DND-41 (cell line): ENCODE measurements at places on chromosomes 11 and 22.

- no peak for DNase-seq
Observed at GRCh38 chr22:38923463-38924346, 33.7 kb upstream of the APOBEC3A start.

DNA sequence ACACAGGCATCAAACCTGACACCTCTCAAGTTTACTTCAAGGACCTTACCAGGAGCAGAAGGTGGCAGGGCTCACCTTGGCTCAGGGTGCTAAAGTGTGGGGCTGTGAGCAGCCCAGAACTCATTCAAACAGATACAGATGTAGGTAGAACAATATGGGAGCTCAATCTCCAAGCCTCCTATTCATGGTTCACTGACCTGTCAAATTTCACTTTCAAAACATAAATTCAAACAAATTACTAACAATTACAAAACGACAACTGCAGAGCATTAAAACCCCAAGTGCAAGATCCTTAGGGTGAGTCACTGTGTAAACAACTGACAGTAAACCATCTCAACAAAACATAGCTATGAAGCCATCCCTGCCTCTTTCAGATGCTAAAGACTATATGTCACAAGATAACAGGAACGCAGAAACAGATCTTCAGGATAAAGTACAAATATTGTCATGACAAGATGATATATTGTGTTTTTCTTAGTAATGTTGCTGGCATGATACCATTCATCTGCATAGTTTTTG is 303.5 kb upstream of the ANO3 start:
- no peak for DNase-seq

GRCh38 chr11:28209906-28210305 is 101.7 kb downstream of the METTL15 start:
- no peak for DNase-seq

GRCh38 chr11:8601376-8602133 is 7.5 kb upstream of the STK33 start:
- DNase-seq = no peak

DNA sequence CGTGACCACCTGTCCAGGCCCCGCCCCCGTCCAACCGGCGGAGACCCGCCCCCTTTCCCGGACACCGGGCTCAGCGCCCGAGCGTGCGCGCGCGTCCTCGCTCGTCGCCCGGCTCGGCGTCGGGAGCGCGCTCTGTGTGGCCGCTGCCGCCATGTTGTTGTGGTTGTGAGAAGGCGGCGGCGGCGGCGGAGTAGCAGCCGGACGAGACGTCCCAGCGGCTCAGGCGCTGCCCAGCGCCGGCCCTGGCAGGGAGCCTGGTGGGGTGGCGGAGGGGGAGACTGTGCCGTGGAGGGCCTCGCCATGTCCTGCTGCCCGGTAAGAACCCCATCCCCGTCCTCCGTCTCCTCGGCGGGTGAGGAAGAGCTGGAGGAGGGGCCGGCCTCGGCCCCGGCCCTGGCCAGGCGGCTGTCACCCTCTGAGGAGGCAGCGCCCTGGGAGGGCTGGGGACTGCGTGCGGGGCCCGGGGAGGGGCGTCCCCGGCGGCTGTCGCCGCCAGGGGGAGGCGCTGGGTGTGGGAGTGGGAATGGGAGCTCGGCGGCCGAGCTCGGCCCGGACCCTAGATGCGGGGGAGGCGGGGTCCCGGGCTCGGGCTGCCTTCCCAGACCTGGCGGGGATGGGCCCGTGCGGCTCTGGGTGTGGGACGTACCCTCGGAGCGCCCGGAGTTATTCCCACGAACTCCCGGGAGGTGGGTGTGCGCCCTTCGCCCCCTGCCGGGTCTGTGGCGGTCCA is at the start of gene MTMR3:
Gene MTMR3, plus strand, starts transcription at position 130 of the 730 bp plus-strand sequence. CDS start 87,886 bp downstream, outside the sequence.
- peak; percentile 92 for DNase-seq

DNA sequence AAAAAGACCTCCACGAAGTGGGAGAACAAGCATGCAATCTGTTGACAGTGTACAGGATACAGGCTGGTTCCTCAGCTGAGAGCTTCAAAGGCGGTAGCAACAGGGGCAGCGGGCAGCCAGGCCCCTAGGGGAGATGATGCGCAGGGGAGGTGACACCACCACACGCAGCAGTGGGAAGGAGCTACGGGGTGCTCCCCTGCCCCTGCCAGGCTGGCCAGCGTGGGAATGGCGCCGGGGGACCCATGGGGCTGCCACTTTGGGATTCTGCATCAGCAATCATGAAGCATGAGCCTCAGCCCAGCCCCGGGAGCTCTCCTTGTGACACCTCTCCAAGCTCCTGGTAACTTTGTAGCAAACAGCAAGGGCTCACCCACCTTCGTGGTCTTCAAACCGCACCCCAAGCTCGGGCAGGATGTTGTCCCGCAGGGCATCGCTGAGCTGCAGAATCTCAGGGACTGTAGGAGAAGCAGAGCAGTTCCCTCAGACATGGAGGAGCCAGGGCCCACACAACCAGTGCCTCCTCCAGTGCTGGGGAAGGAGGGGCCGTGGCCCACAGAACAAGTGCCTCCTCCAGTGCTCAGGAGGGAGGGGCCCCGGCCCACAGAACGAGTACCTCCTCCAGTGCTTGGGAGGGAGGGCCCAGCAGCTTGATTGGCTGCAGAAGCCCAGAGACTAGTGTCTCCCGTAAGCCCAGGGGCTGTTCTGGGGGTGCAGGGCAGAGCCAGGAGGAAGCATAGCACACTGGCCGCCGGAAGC is 14.6 kb upstream of the NAP1L4 start:
- DNase-seq = no peak
